Caki2 (cell line): ENCODE measurements at places on chromosomes 7 and 10. TPM values are rescaled to one million over a fixed set of nuclear protein-coding genes. Genes with fewer than 3 reads are reported as not detected.

Gene SLC26A5
- not detected in 2 replicates for total RNA-seq

Gene UNCX
- total RNA-seq = not detected in 2 replicates

GRCh38 chr10:11304906-11305585 is 287.4 kb downstream of the CELF2 start:
- DNase-seq = no peak

GRCh38 chr7:47661051-47661714 is 79.3 kb upstream of the TNS3 start:
- DNase-seq = no peak

DNA sequence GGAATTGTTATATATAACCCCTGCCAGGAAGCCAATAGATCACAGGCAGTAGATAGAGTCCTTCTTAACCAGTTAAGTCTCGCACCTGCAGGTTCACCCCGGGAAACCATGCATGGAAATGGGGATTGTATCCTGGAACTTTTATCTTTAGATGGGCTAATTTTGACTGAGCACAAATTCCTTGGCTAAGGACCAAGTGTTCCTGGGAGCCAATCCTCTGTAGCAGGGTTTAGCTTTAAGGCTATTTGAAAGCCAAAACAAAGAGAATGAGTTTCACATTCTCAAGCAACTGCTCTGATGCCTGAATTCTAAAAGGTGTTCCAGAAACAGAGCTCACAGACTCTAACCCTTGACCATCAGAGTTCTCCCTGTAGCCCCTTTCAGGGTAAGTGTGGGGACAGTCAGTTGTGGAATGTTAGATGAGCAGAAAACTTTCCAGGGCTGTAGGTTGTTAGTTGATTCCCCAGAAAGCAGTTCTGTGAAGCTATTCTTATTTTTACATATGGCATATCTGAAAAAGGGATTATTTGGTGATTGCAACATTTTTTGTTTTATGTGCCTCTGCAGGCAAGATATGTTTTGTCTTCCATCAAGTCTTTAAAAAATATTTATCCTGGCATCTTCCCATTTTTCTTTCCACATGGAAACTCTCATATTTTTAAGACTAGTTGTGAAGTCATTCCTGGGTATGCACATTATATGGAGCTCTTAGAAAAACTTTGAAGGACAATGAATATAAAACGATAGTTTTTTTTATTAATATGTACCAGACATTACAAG is 16.2 kb upstream of the NPVF start:
- no peak for DNase-seq

- no peak for DNase-seq
Measured at GRCh38 chr10:124422742-124423141, 4.0 kb upstream of the OAT start.
